Mammary epithelial cell (primary cell): ENCODE measurements at places on chromosomes 2 and 18. TPM values are rescaled to one million over a fixed set of nuclear protein-coding genes. Genes with fewer than 3 reads are reported as not detected.
A peak's percentile ranks its signal among the peaks of the same experiment; 100 is the strongest.

Gene ZNF892
- 1.8 TPM for polyA plus RNA-seq

GRCh38 chr2:225994748-225995405 lies 595.4 kb downstream of the NYAP2 start:
- DNase-seq, result peak; percentile 52

DNA sequence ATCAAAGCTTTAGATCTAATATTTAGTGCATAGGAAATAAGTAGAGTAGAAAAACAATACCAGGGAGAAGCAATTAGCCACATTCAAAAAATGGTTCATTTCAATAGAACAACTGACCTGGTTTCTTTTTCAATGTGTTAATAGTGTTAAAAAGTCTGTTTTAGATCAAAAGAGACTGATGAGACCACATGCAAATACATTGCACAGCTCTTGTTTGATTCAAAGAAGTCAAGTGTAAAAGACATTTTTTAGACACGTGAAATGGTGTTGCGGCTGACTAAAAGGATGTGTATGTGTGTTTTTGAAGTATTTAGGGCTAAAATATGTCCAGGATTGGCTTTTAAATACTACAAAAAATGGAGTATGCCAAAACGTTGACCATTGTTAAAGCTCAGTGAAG lies 1.2 kb upstream of the AOX1 start:
- DNase-seq, result no peak

Gene ANKRD30BL
- polyA plus RNA-seq, result not detected

Gene SATB2
- 1.1 TPM for polyA plus RNA-seq

Gene PPM1G
- 104 TPM for polyA plus RNA-seq

Gene TFPI
- 0.50 TPM for polyA plus RNA-seq

DNA sequence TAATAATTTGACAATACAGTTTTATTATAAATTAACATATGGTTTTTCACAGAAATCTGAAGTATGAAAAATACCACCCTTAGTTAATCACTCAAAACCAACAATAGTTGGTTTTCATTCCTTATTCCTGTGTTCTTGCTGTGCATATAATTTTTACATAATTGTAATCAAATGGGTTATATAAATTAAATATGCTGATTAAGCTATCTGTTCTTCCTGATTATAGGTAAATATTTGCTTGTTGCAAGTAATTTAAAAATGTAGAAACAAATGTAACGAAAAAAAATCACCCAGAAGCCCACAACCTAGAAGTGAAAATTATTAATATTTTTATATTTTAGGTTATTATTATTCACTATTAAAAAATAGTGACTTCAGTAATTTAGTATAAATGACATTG lies 98.3 kb downstream of the ZNF804A start:
- no peak for DNase-seq

DNA sequence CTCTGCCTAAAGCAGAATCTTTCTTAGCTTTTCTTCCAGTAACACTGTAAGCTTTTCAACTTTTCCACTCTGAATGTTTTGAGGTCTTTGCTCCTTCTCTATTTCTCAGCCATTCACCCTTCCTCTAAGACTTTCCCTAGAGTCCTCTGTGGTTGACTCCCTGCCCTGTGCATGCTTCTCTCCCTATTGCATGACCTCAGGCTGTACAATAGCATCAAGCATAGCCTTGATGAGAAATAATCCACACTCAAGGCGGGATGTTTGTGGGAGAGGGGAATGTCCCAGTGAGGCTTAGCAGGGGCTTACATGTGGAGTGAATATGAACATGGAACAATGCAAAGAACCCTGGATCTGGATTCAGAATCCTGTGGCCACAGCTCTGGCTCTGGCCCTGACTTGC lies 48.4 kb upstream of the IGFBP5 start:
- no peak for DNase-seq

GRCh38 chr2:233085839-233086150 lies 25.7 kb downstream of the INPP5D start:
- no peak for DNase-seq

Gene ITGB6
- 162 TPM for polyA plus RNA-seq

Gene CCDC85A
- polyA plus RNA-seq, result 0.01 TPM

DNA sequence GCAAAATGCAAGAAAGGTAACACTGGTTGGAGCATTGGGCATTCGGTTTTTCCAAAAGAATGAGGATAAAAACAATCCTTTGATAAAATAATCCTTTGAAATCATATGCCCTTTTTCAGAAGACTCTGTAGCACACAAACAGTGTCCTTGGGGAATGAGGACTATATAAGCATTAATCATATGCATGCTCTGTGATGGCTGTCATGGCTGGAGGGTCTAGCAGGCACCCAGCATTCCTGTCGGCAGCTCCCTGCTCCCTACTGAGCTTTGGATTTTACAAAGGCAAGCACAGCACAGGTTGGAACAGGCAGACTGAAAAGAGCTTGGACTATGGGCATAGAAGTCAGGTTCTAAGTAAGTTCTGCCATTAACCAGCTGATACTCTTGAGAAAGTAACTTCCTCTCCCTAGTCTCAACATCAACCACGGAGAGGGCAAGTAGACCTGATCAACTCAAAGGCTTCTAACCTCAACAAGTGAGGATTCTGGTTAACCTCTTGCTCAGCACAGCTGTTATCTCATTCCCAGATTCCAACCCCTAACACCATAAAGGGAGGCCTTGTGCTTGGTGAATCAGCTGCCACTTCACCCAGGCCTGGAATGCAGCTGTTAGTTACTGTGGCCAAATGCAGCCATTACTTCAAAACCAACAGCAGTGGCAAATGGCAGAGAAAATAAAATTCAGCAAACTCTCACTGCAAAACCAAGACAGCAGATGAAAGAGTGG lies 29.5 kb downstream of the GALNT14 start:
- peak; percentile 53 for DNase-seq

DNA sequence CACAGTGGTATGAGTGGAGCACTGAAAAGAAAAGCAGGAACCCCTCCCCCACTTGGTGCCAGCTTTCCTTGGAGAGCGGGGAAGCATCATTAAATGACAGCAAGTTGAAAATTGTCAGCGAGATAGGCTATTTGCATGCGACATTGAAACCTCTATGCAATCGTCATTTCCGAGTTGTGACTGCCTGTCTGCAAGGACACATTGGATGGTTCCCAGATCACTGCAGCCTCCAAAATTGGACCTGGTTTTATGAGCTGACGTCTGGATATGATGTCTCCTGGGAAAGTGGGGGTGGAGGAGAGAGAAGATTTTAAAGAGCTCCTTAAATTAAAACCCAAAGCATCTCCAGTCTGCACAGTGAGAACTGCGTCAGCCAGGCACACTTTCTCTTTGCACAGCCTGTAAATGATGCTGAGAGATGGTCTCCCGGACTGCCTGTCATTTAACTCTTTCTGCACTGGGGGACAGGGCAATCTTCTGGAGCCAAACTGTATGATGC lies 57.8 kb upstream of the KIF5C start:
- no peak for DNase-seq

Gene WNT10A
- 0.85 TPM for polyA plus RNA-seq

GRCh38 chr18:78582898-78583738 lies 396.5 kb upstream of the SALL3 start:
- DNase-seq, result no peak
